ENCODE measurements at places on chromosomes 2 and 18. TPM values are rescaled to one million over a fixed set of nuclear protein-coding genes. Genes with fewer than 3 reads are reported as not detected.

GRCh38 chr2:213122725-213123124 is 28.7 kb downstream of the IKZF2 start:
- DNase-seq: no peak

DNA sequence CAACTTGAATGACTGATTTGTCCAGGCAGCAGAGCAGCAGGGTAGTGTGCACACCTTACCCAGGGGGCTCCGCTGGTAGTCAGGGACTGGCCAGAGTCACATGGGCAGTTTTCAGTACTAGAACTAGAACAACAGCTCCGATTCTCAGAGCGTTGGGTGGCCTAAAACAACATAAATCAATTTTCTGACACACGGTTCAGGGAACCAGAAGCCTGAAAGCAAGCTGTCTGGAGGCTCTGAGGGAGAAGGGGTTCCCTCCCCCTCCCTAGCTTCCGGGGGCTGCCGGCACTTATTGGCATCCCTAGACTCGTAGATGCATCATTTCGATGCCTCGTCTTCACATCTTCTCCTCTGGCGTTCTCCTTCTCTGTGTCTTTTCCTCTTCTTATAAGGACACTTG is 13.4 kb upstream of the ITGB6 start:
- DNase-seq: no peak

- peak; percentile 22 for DNase-seq
These were observed 50.6 kb downstream of the PMAIP1 start for GRCh38 chr18:59950215-59950944.

DNA sequence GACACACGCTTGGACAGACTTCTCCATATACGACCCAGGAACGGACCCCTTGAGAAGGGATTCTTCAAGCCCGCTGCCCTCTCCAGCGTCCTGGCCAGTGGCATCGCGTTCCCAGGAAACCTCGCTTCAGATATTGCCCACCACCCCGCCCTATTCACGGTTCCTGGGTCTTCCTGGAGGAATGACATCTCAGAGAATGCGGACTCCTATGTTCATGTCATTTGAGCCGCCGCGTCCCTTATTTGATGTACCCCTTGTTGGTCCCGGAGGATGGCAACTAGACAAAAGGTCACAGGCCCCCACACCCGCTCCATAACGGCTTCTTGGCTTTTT is 588 bp upstream of the CCDC93 start:
- DNase-seq: no peak

- no peak for DNase-seq
These were observed 255.9 kb downstream of the GALR1 start for GRCh38 chr18:77505499-77505898.

DNA sequence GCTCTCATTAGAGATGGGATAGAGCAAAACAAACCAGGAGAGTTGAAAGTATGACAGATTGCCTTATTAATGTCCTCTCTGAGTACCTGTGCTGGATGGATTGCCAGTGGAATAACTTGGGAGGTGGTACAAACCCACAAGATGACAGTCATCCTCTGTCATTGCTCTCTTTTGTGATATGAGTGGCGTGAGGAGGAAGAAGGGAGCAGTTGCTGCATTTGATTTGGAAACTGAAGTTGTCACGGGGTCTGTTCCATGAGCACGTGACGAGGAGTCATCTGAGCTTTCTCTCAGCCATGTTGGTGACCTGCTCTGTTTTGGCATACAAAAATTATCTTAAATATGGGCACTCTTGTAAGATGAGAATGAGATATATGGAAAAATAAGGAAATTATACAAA is 204.9 kb downstream of the FAM210A start:
- no peak for DNase-seq

- DNase-seq: no peak
These were observed 201.8 kb upstream of the GALNT5 start for GRCh38 chr2:157055660-157056199.

GRCh38 chr2:8414946-8415879 is 266.6 kb upstream of the ID2 start:
- DNase-seq: no peak

- DNase-seq: peak; percentile 57
These were observed 13.1 kb upstream of the ACTR3 start for GRCh38 chr2:113876503-113877387.

DNA sequence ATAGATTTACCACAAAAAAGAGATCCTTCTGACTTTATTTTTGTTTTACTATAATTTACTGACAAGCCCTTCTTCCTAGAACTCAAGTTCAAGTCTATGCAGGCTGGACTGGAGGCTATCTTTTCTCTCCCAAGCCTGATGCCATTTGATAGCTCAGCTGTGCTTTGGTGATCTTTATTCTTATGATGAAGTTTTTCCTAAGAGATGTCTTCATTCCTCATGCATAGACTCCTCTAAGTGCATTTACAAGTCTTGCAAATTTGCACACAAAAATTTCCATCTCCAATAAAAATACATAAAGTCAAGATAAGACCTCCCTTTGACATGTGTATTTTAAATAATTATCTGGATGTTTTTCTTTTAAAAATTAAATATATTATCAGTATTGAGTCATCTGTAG is 167.4 kb upstream of the ETAA1 start:
- DNase-seq: no peak

GRCh38 chr18:25169701-25170100 is 182.3 kb downstream of the ZNF521 start:
- DNase-seq: no peak

- DNase-seq: no peak
These were observed 76.0 kb downstream of the TGIF1 start for GRCh38 chr18:3525870-3526420.

- DNase-seq: no peak
These were observed 221.1 kb downstream of the GALR1 start for GRCh38 chr18:77470569-77471413.

DNA sequence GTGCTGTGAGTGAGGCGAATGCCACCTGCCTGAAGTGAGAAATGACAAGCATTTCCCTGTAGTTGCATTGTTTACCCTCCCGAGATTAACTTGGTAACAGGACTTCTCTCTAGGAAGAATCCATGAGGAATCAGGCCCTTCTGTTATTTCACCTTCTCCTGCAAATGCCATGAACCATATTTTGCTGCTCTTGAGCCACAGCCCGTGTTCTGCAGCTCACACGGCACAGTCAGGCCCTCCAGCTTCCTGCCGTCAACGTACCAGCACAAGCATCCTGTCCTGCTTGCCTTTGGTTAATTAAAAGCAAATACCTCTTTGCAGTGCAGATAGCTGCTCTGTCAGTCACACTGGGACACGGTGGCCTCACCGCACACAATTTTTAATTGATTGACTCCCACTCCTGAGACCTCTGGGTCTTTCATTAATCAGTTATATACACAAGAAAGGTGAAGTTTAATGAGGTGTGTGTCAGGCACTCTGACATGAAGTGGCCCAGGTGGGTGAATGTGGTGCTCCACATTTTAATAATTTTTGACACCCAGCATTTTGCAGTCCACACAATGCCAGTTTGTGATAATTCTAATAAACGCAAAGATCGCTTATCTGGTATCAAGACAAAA is 95.3 kb upstream of the ASB18 start:
- DNase-seq: no peak

GRCh38 chr2:134609924-134610513 is 108.8 kb downstream of the TMEM163 start:
- DNase-seq: no peak

- no peak for DNase-seq
These were observed 56.5 kb upstream of the COL3A1 start for GRCh38 chr2:188917632-188918031.

DNA sequence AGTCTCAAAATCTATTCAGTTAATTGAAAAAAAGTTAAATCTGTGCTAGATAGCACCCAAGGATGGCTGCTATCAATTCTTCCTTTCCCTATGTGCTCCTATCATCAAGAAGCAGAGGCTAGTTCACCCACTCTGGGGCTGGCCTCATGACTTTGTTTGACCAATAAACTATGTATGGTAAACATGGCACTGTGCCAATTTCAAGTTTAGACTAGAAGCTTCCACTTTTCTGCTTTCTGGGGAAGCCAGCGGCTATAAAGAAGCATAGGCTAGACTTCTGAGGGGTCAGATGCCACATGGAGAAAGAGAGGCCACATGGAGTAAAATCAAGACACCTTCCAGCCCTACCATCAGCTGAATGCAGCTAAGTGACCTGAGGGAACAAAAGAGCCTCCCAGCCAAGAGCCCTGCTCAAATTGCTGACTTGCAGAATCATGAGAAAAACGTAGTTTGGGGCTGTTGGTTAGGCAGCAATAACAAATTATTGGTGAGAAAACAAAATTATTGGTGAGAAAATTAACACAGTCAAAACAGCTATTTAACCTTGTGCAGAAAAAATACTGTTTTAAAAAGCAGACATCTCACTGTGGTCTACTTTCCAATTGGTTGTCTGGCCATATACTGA is 86.5 kb upstream of the SLC14A2 start:
- no peak for DNase-seq

DNA sequence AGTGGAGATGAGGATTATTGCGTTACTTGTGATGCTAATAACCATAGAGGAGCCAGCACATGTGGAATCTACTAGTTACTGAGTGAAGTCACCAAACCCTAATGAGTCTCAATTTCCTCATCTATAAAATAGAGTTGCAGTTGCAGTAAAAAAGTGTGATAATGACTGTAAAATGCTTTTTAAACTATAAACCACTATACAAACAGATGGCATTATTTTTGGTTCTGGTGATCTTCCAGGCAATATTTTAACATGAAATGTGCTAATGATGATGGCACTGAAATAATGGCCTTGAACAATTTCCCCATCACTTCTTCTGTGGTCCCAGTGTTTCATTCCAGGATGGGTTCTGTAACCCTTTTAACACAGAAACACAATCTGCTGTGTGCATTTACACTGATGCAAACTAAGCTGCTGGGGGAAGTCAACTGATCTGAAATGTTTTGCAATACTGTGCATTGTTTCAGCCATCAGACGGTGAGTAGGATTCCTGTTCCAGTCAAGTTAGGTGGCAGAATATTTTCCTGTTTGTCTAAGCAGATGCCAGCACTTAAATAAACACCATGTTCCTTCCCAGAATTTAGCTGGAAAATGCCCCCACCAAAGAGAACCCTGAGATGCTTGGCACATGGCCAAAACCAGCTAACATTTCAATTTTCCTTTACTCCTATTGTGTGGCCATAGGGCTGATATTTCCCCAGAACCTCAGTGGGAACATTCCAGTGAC is 52.6 kb downstream of the TACR1 start:
- DNase-seq: no peak

DNA sequence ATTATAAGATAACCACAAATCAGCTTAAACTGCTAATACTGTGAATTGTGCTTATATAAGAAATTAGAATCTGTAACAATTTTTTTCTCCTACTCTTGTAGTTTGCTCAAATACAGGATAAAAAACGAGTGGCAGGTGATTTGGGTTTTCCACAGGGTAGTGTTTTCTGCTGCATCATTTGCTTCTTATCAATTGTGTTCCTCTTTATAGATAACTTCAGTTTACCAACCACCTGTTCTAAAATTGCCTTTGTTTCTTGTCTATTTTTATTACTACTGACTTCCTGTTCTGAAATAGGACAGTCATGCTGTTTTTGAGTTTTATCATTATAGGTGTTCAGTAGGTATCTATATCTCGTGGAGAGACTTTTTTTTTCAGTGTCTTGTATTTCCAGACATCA is 56.9 kb downstream of the MFSD6 start:
- DNase-seq: no peak

DNA sequence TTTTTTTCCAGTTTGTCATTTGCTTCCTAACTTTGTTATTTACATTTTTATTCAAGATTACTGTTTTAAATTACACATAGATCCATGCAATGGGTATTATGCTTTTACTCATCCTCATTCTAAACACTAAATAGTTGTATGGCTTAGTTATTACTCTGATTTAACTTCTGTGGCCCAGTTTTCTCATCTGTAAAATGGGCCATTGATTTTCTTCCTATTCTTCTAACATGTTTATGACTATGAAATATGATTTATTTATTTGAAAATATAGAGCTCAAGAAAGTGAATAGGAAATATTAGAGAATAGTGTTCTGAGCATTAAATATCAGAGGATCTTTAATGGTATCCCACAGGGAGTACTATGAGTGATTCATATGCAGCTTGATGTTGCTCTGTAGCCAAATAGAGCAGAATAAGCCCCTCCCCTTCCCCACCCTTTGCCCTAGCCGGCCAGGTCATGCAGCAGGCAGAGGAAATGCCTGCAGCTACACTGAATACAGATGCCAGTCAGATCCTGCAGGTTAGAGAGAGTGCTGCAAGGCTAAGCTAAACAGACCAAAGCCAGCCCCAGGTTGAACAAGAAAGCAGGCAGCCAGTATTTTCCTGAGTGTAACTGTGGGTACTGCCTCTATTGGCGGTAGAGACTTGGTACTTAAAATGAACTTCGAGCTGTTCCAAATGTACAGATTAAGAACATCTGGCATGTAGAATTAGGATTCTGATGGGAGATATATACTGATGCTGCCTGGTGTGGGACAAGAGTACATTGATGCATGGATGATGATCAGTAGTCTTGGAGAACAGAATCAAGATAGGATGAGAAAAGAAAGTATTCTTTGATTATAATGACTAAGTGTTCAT is 11.7 kb upstream of the ACYP2 start:
- peak; percentile 41 for DNase-seq

DNA sequence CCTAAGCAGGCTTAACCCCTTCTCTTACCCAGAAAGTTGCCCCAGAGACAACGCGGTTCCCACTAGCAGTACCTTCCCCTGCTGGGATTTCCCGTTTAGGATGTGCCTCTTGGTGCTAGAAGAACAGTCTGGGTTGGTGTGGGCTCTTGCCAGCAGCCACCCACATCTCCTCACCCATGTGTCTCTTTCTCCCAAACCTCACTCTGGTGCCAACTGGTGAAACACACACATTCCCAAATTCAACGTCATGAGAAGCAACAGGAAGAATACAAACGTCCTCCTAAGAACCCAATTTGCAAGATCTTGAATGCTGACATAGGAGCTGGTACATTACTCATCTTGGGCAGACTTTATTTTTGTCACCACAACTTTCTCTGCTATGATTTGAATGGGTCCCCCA is 36.2 kb downstream of the DIPK1C start:
- DNase-seq: no peak

DNA sequence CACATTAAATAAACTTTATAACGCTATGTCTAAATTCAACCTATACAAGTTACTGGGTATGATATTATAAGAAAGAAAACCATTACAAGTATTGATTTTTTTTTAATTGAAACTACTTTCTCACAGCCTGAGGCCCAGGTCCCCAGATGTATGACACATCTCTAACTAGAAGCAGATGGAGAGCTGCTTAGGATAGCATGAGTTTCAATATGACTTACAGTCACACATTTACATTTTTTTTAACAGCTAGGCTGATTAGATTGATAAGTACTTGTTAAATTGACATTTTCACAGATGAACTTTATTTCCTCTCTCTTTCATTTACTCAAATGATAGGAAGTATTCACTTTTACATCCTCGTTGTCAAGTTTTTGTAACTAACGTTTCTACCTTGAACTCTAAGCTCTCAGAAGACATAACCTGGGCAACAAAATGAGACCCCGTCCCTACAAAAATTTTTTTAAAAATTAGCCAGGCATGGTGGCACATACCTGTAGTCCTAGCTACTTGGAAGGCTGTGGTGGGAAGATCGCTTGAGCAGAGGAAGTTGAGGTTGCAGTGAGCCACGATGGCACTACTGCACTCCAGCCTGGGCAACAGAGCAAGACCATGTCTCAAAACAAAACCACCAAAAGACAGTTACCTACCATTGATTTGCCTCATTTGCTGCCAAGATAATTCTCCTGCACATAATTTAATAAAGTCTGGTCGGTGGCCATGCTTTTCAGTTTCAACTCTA is 52.4 kb downstream of the STK39 start:
- DNase-seq: no peak

The LIMS4 gene
- 2.8 TPM for total RNA-seq

The SIX3 gene
- total RNA-seq: not detected

The CD28 gene
- 1.6 TPM for total RNA-seq

The PLGLB1 gene
- 6.3 TPM for total RNA-seq

The C2orf15 gene
- total RNA-seq: 5.8 TPM

The FAHD2B gene
- total RNA-seq: 12.7 TPM
